Left kidney (tissue), 8 donors: ENCODE measurements at places on chromosomes 7 and 10. TPM values are rescaled to one million over a fixed set of nuclear protein-coding genes. Genes with fewer than 3 reads are reported as not detected.

Gene IDE
- polyA plus RNA-seq, result 31.0 TPM

Gene IL2RA
- 0.05 TPM for polyA plus RNA-seq

Gene CHST3
- 15.4 TPM for polyA plus RNA-seq

Gene CRHR2
- 0.07 TPM for polyA plus RNA-seq

Gene LGI1
- 7.0 TPM for polyA plus RNA-seq

Gene SPDYE16
- polyA plus RNA-seq, result 6.2 TPM

Gene SPRN
- 4.5 TPM for polyA plus RNA-seq

Gene GPR141
- not detected for polyA plus RNA-seq

Gene CACNB2
- 5.8 TPM for polyA plus RNA-seq

Gene PYROXD2
- polyA plus RNA-seq, result 22.3 TPM

Gene LLCFC1
- polyA plus RNA-seq, result 1.5 TPM

Gene CDK1
- polyA plus RNA-seq, result 103 TPM

Gene PRKCQ
- 16.5 TPM for polyA plus RNA-seq

Gene FZD1
- polyA plus RNA-seq, result 53.5 TPM

Gene ZKSCAN5
- polyA plus RNA-seq, result 16.8 TPM

Gene PNLIPRP2
- not detected for polyA plus RNA-seq

Gene ADIRF
- polyA plus RNA-seq, result 8.9 TPM

Gene TPK1
- polyA plus RNA-seq, result 9.9 TPM

Gene OPN4
- polyA plus RNA-seq, result not detected

Gene MYH16
- 0.20 TPM for polyA plus RNA-seq

Gene XRCC2
- polyA plus RNA-seq, result 14.9 TPM

Gene GJD4
- polyA plus RNA-seq, result 0.13 TPM

Gene MEOX2
- polyA plus RNA-seq, result 1.6 TPM

Gene MET
- polyA plus RNA-seq, result 52.6 TPM

Gene SPDYE2B
- polyA plus RNA-seq, result 3.8 TPM

Gene ACTR1A
- polyA plus RNA-seq, result 81.0 TPM

Gene OR9A2
- not detected for polyA plus RNA-seq

Gene ZNF853
- polyA plus RNA-seq, result 13.8 TPM

Gene HOGA1
- polyA plus RNA-seq, result 49.0 TPM
